ENCODE measurements at places on chromosomes 16 and 17.

- H3K27ac ChIP-seq = no peak overlapping the region
- no peak for DNase-seq
- H3K4me3 ChIP-seq = no peak overlapping the region
- no peaks in the 10 kb centered on the region for H3K4me1 ChIP-seq
- H3K36me3 ChIP-seq = no peaks in the 10 kb centered on the region
- H3K27me3 ChIP-seq = no peaks in the 10 kb centered on the region
Measured at GRCh38 chr17:69254187-69254586, 25.6 kb upstream of the ABCA10 start.

GRCh38 chr16:86850670-86851069 is 272.3 kb downstream of the FOXL1 start:
- no peaks in the 10 kb centered on the region for H3K4me1 ChIP-seq
- no peaks in the 10 kb centered on the region for H3K36me3 ChIP-seq
- no peaks in the 10 kb centered on the region for H3K27me3 ChIP-seq
- H3K4me3 ChIP-seq = no peak overlapping the region
- DNase-seq = no peak
- H3K27ac ChIP-seq = no peak overlapping the region

DNA sequence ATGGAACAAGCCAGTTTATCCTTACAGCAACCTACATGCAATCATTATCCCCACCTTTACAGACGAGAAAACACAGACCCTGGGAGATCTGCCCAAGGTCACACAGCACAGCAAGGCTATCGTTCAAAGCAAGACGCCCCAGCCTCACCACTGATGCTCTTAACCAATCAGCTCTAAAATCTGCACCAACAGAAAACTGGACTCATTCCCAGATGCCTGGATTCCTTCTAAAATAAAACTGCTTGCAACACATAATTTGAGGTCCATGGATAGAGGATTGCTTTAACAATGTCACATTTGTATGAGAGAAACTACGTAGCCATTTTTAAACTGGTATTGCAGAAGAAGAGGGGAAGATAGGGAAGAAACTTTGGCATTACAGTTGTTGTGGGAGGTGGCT is 6.8 kb downstream of the COTL1 start:
- no peak overlapping the region for H3K4me3 ChIP-seq
- peaks cover 93% of the 10 kb centered on the region for H3K36me3 ChIP-seq
- peak overlapping the region; percentile 92 for H3K27ac ChIP-seq
- no peaks in the 10 kb centered on the region for H3K27me3 ChIP-seq

- peaks cover 11% of the 10 kb centered on the region for H3K4me1 ChIP-seq
- no peak overlapping the region for H3K4me3 ChIP-seq
- no peaks in the 10 kb centered on the region for H3K36me3 ChIP-seq
- H3K27me3 ChIP-seq = peaks cover 40% of the 10 kb centered on the region
- H3K27ac ChIP-seq = no peak overlapping the region
- no peak for DNase-seq
Measured at GRCh38 chr17:81030741-81031565, 4.0 kb upstream of the BAIAP2 start.

GRCh38 chr16:54843424-54843750 is 87.3 kb upstream of the IRX5 start:
- H3K36me3 ChIP-seq = no peaks in the 10 kb centered on the region
- H3K27ac ChIP-seq = no peak overlapping the region
- H3K4me3 ChIP-seq = no peak overlapping the region
- H3K4me1 ChIP-seq = no peaks in the 10 kb centered on the region

- no peak overlapping the region for H3K27ac ChIP-seq
- H3K4me3 ChIP-seq = no peak overlapping the region
- H3K36me3 ChIP-seq = no peaks in the 10 kb centered on the region
- no peak for DNase-seq
Measured at GRCh38 chr17:9192010-9192409, 170.7 kb downstream of the NTN1 start.

GRCh38 chr16:65294165-65294564 is 172.3 kb upstream of the CDH11 start:
- H3K4me1 ChIP-seq = no peaks in the 10 kb centered on the region
- no peak for DNase-seq
- H3K27ac ChIP-seq = no peak overlapping the region
- H3K36me3 ChIP-seq = no peaks in the 10 kb centered on the region

GRCh38 chr16:55622930-55623561 is 32.7 kb upstream of the SLC6A2 start:
- no peaks in the 10 kb centered on the region for H3K27me3 ChIP-seq
- no peak overlapping the region for H3K4me3 ChIP-seq
- DNase-seq = no peak
- no peak overlapping the region for H3K27ac ChIP-seq
- peaks cover 2% of the 10 kb centered on the region for H3K4me1 ChIP-seq

GRCh38 chr17:17810084-17810894 is 26.5 kb downstream of the SREBF1 start:
- no peaks in the 10 kb centered on the region for H3K27me3 ChIP-seq
- H3K4me3 ChIP-seq = no peak overlapping the region
- peaks cover 38% of the 10 kb centered on the region for H3K36me3 ChIP-seq
- DNase-seq = no peak

DNA sequence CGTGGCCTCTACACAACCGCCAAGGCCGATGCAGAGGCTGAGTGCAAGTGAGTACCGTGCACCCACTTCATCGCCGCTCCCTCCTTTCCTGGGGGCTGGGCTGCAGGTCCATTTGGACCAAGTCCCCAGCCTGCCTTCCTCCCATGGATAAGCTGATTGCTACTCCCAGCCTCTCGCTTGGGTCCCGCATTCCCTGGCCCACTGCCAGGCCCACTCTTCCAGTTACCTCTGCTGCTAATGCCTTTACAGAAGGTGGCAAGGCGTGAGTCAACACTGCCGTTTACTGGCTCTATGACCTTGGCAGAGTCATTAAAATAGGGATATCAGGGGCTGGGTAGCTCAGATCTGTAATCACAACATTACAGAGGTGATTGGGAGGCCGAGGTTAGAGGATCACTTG is 11.2 kb downstream of the SULT1A2 start:
- no peak overlapping the region for H3K27ac ChIP-seq
- no peak overlapping the region for H3K4me3 ChIP-seq
- no peak for DNase-seq

DNA sequence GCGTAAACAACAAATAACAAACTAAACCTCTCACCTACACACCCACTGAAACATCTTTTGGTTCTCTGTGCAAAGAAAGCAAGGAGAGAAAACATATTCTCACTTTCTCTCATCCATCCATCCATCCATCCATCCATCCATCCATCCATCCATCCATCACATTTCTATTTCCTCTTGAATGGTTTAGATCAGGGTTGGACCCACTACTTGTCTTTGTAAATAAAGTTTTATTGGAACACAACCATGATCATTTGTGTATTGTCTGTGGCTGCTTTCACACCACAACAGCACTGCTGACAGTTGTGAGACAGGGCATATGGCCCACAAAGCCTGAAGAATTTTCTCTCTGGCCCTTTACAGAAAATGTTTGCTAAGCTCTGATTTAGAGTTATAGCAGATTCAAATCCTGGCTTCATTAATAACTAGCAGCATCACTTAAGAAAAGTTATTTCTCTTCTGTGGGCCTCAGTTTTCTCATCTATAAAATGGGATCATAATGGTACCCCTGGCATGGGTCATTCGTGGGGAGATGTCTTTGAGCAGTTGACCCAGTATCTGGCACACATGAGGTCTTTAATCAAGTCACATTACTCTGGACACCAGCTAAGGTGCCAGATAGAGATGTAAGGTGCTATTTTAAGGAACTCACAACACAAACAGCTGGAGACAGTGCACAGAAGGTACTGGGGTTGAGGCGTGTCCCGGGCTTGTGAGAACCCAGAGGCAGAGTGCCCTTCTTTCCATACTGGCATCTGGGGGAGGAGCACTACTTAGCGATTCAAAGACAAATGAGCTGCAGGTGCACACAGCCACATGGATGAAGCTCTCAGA is 146.3 kb downstream of the CMIP start:
- H3K36me3 ChIP-seq = no peaks in the 10 kb centered on the region
- H3K27ac ChIP-seq = no peak overlapping the region
- no peak overlapping the region for H3K4me3 ChIP-seq
- peaks cover 19% of the 10 kb centered on the region for H3K4me1 ChIP-seq
- no peak for DNase-seq
- H3K27me3 ChIP-seq = no peaks in the 10 kb centered on the region

GRCh38 chr16:87674419-87674818 is 72.1 kb downstream of the JPH3 start:
- H3K27ac ChIP-seq = no peak overlapping the region
- no peaks in the 10 kb centered on the region for H3K4me1 ChIP-seq
- H3K36me3 ChIP-seq = no peaks in the 10 kb centered on the region
- H3K27me3 ChIP-seq = no peaks in the 10 kb centered on the region
- H3K4me3 ChIP-seq = no peak overlapping the region
- DNase-seq = no peak

DNA sequence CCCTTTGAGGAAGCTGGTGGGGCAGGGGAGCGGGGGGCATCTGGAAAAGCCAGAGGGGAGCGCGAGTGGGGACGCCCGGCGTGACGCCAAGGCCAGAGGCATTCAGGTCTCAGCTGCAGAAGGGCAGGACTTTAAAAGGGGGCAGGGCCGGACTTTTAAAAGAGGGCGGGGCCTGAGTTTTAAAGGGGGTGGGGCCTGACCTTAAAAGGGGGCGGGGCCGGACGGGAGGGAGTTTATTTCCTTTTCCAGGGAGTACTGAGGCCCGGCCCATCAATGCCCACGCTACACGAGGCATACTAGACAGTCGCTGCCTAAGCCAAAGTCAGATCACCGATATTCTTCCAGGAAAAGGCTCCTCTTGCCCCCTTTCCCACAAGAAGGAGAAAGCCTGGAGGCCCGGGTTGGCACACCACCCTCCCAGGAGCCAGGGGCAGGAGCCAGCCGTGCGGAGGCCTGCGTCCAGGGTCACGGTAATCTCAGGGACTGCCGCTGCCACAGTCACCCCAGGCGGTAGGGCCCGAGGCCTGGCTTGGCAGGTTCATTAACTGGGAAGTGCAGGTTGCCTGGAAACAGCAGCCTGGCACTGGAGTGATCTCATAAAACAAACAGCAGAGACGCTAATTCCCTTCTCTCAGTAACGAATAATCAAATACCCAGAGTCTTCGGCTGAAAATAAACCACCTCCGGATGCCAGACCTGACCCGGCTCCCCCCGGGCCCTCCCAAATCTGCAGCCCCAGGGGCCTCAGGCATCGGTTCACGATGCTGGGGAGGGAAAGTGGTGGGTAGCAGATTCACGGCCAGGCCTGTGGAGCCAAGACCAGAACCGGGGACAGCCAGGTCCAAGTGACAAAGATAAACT is 90.7 kb downstream of the TIMM22 start:
- H3K4me3 ChIP-seq = no peak overlapping the region
- no peaks in the 10 kb centered on the region for H3K4me1 ChIP-seq
- no peak for DNase-seq

DNA sequence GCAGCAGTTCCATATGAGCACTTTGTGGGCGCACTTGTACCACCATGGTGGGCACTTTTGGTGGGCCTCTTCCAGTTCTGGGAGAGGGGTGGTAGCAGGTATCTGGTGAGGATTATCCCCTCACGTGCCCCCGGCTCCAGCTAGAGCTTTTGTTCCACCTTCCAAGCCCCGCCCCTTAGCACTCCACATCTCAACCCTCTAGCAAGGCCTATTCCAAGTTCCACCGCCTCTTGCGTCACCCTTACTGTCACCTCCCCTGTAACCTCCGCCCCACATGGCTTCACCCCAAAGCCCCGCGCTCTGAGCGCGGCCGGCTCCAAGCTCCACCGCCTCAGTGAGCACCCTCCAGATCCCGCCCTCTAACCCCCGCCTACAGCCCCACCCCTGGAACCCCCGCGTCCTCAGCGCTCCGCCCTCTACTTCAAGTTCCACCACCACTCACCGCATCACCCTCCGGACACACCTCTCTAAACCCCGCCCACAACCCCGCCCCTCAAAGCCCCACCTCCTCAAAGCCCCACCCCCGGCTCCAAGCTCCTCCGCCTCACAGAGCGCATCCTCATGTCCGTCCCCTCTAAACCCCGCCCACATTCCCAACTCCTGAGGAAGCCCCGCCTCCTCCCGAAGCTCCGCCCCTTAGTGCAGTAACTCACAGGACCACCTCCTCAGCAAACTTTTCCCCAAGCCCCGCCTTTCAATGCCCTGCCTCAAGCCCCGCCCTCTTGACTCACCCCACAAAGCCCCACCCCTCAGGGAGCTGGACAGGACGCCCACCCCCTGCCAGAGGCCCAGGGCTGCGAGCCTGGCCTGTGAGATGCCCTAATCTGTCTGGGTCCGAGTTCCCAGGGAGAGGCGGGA is 11.1 kb downstream of the SCN4A start:
- no peak overlapping the region for H3K4me3 ChIP-seq
- H3K27me3 ChIP-seq = peaks cover 5% of the 10 kb centered on the region
- no peaks in the 10 kb centered on the region for H3K36me3 ChIP-seq
- H3K4me1 ChIP-seq = peaks cover 6% of the 10 kb centered on the region
- no peak overlapping the region for H3K27ac ChIP-seq

DNA sequence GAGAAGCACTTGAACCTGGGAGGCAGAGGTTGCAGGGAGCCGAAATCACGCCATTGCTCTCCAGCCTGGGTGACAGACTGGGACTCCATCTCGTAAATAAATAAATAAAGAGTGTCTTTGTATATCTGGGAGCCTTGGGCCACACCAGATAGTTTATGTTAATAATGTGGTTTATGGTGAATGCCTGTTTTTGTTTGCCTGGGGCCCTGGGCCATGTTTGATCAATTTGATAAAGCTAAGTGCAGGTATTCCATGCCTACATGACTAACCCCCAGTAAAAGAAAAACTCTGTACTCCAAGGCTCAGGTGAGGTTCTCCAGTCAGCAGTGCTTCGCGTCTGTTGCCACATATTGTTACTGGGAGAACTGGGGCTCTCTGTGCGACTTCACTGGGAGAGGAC is 15.1 kb downstream of the SCIMP start:
- no peaks in the 10 kb centered on the region for H3K27me3 ChIP-seq
- no peak overlapping the region for H3K27ac ChIP-seq
- no peak for DNase-seq
- H3K4me3 ChIP-seq = no peak overlapping the region
- no peaks in the 10 kb centered on the region for H3K36me3 ChIP-seq
- peaks cover 8% of the 10 kb centered on the region for H3K4me1 ChIP-seq

DNA sequence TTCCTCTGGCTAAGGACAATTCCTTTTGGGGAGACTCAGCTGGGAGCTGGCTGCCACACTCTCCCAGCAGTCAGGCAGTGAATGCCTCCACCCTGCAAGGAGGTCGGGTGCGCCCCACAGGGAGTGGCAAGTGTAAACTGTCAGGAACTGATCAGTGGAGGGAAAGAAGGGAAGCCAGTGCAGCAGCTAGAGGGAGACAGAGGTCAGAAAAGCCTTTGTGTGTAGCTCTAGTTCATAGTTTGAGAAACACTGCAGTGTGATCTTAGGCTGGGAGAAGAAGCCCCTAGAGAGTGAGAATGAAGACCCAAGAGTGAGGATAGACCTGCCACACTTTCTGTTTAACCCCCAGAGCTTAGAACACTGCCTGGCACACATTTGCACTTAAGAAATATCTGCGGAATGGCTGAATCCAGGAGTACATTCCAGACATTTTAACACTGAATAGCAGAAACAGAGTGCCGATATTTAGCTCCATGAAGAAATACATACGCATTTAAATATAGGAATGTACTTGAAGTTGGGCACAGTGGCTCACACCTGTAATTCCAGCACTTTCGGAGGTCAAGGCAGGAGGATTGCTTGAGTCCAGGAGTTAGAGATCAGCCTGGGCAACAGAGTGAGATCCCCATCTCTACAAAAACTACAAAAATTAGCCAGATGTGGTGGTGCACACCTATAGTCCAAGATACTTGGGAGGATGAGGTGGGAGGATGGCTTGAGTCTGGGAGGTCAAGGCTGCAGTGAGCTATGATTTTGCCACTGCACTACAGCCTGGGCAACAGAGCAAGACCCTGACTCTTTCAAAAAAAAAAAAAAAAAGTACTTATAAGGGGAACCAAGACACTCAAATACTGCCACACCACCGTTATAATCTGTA is 11.1 kb upstream of the SLC5A11 start:
- H3K27me3 ChIP-seq = peaks cover 1% of the 10 kb centered on the region
- no peaks in the 10 kb centered on the region for H3K4me1 ChIP-seq
- H3K36me3 ChIP-seq = no peaks in the 10 kb centered on the region
- H3K27ac ChIP-seq = no peak overlapping the region
- H3K4me3 ChIP-seq = no peak overlapping the region
